ENCODE measurements at places on chromosomes 12 and 14. TPM values are rescaled to one million over a fixed set of nuclear protein-coding genes. Genes with fewer than 3 reads are reported as not detected.

Gene ZNF10
- 8.4 TPM for total RNA-seq

Gene PAPLN
- 0.46 TPM for total RNA-seq

Gene GPRC5A
- total RNA-seq = not detected

Gene SDS
- not detected for total RNA-seq

DNA sequence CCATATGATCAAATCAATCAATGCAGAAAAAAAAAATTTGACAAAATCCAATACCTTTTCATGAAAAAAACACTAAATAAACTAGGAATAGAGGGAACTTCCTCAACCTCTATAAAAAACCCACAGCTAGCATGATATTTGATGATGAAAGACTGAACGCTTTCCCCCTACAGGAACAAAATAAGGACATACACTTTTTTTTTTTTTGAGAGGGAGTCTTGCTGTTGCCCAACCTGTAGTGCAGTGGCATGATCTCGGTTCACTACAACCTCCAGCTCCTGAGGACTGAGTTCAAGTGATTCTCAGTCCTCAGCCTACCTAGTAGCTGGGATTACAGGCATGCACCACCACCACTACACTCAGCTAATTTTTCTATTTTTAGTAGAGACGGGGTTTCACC lies 17.9 kb upstream of the CAMKK2 start:
- no peak for DNase-seq

- DNase-seq = no peak
Measured at GRCh38 chr12:81005606-81006005, 67.9 kb upstream of the LIN7A start.

GRCh38 chr12:83996671-83997070 lies 915.9 kb downstream of the SLC6A15 start:
- no peak for DNase-seq

DNA sequence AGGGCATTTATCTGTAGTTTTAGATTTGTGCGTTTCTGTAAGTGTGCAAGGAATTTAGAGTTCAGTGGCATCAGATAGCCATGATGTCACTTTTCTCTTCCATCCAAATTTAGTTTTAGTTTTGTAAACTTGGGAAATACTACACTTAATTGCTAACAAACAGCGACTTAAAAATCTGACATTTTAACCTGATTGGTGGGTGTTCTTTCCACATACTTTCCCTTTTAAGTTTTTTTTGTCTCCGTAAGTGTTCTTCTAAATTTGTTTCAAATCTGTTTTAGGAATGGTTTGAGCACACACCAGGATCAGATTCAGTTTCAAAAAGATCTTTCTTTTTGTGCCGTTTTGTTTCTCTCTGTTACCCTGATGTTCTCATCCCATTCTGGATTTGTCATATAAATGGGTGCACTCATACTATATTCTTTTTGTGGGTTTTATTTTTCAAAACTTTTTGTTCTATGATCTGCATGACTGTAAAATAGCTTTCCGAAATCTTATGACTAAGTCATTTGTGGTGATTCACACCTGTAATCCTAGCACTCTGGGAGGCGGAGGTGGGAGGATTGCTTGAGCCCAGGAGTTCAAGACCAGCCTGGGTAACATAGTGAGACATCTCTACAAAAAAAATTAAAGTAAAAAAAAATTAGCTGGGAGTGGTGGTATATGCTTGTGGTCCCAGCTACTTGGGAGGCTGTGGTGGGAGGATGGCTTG lies 58.9 kb downstream of the FBXO34 start:
- DNase-seq = no peak

- no peak for DNase-seq
Measured at GRCh38 chr12:56476972-56477432, 8.6 kb downstream of the SPRYD4 start.

GRCh38 chr12:89697296-89697695 lies 11.3 kb downstream of the ATP2B1 start:
- no peak for DNase-seq

DNA sequence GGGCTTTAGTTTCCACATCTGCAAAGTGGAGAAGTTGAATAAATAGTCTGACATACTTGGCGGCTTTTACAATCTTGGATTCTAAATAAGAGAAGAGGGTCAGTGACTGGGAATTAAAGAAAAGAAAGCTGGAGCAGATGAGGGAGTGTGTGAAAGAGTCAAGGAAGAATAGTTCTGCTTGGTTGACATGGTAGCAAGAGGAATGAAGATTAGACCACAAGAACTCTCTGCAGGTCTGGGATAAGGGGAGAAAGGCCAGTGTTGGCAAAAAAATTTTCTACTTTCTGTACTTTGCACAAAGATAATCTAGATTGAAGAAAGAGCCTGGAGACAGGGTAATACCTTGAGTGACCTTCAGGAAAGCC lies 5.9 kb downstream of the ITGB7 start:
- DNase-seq = no peak

- DNase-seq = no peak
Measured at GRCh38 chr14:67413806-67414769, 2.1 kb upstream of the PLEK2 start.

Data from activated B cell treated with CpG ODN at 0.5 μM for 24 hours (primary cell).